ENCODE measurements at places on chromosomes 1 and 21.
A peak's percentile ranks its signal among the peaks of the same experiment; 100 is the strongest.

GRCh38 chr1:168561989-168562388, 14.4 kb upstream of the XCL1 start:
- no peak for DNase-seq

DNA sequence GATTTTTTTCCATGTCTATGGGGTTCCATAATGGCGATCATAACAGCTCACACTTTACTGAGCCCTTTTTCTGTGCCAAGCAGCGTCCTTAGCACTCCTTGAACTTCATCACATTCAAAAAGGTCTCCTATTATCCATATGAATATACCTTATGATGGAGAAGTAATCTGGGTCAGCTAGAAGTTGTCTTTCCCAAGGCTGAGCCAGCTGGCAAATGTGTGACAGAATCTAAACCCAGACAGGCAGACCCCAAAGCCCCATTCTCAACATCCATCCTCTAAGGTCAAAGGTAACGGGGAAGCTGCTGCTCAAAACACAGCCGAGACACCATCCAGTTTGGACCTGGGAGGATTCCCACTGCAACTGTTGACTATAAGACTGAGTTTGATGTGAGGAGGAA, 249.6 kb downstream of the PRDM2 start:
- DNase-seq, result no peak

DNA sequence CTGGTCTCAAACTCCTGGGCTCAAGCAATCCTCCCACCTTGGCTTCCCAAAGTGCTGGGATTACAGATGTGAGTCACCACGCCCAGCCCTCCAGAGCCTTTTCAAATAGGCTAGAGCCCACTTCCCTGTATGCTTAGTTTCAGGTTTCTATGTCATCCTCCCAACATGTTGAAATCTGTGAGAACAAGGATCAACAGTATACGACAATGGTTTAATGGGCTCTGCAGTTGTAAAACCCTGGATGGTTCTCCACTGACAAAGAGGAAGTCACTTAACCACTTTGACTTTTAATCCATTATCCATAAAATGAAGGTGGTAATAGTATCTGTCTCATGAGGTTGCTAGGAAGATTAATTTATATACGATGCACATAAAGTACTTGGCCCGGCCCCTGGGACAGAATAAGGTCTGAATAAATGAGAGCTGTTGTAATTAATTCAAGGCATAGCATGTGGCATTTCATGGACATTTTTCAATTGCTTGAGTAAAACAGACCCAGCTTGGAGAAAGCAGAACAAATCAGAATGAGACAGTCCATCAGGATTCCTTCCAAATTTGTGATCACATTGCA, 113.9 kb upstream of the ZNF648 start:
- no peak for DNase-seq

GRCh38 chr1:185733818-185734735, at the start of gene HMCN1:
TSS of gene HMCN1 (plus strand) at chr1:185734391. CDS start at chr1:185734780, 389 bp downstream.
- peak; percentile 36 for DNase-seq

DNA sequence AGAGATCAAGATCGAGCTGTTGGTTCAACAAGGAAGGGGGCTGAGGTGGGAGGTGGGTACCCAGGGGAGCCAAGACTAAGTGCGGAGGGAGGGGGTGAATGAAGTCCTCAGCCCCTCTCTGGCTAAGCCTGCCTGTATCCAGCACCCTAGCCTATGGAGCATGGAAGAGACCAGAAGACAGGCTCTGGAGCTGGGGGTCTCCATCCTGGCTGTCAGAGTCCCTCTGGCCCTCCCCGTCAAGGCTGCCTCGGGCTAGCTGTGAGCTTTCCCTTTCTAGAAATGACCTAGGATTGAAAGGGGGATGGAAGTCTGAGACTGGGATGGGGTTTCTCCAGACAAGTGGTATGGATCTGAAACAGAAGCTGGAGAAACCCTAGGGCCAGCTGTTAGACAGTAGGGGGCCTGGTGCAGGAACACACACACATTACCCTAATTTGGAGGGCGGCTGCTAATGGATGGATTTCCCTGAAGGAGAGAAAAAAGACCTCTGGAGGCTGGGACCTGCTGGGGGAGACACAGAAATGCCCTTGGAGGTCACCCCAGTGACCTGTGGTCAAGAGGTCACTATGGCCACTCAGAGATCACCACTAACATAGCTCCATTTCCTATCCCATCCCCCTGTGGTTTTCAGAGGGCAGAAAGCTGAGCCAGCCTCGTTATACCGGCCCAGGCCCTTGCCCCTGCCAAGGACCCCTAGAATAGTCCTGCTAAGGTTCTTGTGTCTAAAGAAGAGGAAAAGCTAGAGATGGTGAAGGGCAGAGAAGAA, 107.8 kb downstream of the TMEM53 start:
- no peak for DNase-seq

- DNase-seq, result no peak
Observed at GRCh38 chr21:15010645-15011044, 54.2 kb downstream of the NRIP1 start.

GRCh38 chr1:54843449-54843848, 42.3 kb upstream of the TTC22 start:
- no peak for DNase-seq

- DNase-seq, result no peak
Observed at GRCh38 chr1:226639631-226640061, 91.1 kb downstream of the STUM start.
